ENCODE measurements at places on chromosomes 1 and 21.
A peak's percentile ranks its signal among the peaks of the same experiment; 100 is the strongest.

DNA sequence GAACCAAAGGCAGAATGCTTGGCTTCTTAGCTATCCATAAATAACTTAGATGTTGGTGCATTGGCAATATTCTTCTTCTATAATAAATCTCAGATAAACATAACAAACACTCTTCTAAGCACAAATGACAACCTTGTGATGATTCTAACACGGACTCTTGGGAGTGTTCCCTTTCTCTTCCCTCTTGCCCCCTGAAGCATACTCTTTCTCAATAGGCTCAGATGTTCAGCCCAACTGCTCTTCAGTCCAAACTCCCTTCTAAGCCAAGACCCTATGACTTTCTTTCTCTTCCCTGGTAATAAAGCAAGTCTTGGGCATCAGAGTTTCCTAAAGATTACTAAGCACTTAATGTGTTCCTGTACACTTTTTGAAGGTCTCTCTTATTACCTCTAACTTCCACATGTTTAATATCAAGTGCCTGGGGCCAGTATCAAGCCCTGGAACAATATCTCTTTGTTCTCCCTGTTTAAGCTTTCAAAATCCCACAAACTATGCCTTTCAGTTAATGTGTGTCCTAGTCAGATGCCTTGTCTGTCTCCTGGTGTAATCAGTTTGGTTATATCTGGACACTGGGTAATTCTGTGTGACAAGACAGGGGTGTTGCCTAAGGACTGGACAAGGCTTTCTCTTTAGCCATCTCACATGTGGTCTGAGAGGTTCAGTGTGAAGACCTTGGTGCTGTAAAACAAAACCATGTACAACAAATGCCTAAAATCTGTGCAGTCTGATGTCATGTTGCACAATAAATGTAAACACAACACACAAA is 92.9 kb upstream of the IVNS1ABP start:
- no peak for DNase-seq

DNA sequence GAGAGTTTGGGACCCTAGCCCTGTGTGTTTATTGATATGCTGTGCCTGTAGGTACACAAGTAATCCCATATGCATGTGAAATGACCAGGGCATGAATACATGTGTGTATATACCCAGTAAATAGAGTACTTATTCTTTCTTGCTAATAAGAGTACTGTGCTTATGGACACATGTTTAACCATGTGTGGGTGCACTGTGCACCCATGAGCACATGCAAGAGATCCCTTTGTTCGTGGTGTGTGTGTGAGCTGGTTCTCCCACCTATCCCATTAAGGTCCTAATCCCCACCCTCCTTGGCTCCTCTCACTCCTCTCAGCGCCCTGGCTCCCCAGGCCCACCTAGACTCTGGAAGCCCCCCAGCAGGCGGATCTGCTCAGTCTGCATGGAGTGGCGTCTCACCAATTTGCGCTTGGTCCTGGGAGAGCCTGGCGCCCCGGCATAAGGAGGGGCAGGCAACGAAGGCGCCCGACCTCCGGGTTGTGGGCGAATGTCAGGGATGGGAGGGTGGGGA is 2.2 kb upstream of the LIX1L start:
- no peak for DNase-seq

GRCh38 chr1:78005448-78005722 is 646 bp downstream of the DNAJB4 start:
- no peak for DNase-seq

GRCh38 chr1:204477036-204477740 is 17.4 kb downstream of the PIK3C2B start:
- DNase-seq: no peak

- DNase-seq: no peak
Measured at GRCh38 chr1:12600880-12601633, 17.0 kb downstream of the DHRS3 start.

- DNase-seq: no peak
Measured at GRCh38 chr1:78745111-78745510, 95.5 kb downstream of the IFI44 start.

- DNase-seq: peak; percentile 81
Measured at GRCh38 chr1:2555634-2556276, 416 bp upstream of the TNFRSF14 start.

GRCh38 chr1:78497201-78497600 is 6.4 kb downstream of the PTGFR start:
- no peak for DNase-seq

DNA sequence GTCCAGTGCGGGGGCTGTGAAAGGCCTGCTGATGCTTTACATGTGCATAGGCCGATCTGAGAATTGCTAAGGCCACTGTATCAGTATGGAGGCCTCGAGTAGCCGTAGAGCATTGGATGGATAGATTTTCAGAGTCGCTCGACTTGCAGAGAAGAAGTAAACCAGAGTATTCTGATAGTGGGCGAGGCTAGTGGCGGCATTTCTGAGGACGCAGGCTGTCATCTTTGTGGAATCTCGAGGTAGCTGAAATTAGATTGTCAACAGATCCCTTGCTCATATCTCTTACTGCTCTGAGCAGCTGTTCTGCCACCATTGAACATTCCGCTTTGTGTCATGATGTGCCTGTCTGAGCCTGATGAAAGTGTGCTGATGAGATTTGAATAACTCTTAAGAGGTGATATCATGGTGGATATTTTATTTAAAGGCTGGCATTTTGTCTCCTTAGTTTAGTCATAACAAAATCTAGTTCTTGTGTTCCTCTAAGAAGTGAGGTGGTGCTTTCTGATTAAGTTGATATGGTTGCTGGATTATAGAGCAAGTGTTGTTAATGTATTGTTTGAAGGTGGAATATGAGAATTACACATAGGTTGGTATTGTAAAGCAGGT is 1.5 kb downstream of the KIF1B start:
- no peak for DNase-seq

DNA sequence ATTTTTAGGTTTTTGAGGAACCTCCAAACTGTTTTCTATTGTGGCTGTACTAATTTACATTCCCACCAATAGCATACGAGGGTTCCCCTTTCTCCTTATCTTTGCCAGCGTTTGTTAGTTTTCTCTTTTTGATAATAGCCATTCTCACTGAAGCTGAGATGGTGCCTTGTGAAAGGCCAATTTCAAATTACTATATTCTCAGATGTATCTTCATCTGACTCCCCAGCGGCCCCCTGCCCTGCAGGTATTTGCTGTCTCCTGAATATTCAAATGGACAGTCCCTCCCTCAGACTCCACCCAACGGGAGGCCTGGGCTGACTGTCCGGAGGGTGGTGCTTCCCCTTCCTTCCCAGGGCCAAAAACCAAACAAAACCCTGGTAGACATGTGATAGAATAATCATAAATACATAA is 33.5 kb upstream of the TARBP1 start:
- no peak for DNase-seq

- DNase-seq: no peak
Measured at GRCh38 chr1:45974541-45975269, 157.7 kb downstream of the PIK3R3 start.

DNA sequence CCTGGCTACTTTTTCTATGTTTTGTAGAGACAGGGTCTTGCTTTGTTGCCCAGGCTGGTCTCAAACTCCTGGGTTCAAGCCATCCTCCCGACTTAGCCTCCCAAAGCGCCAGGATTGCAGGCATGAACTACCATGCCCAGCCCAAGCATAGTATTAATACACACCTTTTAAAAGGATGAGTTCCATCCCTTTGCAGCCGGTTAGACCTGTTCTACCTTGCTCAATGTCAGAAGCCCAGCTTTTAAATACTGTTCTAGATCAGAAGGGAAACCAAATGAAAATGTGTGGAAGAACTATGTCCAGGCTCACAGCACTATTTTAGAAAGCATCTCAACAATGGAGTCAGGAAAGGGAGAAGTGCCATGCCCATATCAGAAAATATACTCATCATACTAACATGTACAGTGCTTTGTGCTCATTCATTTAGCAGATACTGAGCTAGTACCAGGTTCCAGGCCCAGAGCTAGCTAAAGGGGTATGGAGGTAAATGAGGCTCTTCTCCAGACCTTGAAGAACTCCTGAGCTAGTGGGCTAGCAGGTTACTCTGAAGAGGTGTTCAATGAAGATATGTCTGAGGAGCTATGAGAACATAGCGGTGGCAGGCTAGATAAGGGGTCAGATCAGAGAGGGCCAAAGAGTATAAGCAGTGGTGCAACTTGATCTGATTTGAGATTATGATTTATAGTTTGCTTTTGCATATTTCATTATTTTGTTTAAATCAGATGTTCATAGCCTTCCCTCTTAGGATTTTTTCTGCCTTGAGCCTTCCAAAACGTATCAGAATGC is 78.2 kb downstream of the RNF220 start:
- DNase-seq: no peak

GRCh38 chr21:38349111-38349746 is 92.4 kb downstream of the KCNJ15 start:
- no peak for DNase-seq

DNA sequence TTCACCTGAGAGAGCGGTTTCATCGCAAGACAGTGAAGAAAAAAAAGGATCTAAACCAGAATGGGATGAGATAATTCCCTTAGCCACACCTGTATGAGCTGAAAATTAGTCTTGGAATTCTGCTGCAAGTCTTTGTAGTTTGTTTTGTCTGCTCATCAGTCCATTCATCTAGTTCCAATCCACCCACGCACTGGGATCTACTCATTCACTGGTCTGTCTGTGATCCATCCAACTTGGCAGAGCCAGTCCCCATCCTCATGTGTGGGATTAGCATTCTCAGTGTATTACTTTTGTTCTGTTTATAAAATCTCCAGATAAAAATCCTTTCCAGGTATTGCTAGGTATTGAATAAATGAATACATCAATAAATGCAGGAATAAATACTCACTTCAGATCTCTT is 266.5 kb upstream of the USP24 start:
- no peak for DNase-seq

- DNase-seq: no peak
Measured at GRCh38 chr1:38246955-38247952, 200.7 kb upstream of the POU3F1 start.

DNA sequence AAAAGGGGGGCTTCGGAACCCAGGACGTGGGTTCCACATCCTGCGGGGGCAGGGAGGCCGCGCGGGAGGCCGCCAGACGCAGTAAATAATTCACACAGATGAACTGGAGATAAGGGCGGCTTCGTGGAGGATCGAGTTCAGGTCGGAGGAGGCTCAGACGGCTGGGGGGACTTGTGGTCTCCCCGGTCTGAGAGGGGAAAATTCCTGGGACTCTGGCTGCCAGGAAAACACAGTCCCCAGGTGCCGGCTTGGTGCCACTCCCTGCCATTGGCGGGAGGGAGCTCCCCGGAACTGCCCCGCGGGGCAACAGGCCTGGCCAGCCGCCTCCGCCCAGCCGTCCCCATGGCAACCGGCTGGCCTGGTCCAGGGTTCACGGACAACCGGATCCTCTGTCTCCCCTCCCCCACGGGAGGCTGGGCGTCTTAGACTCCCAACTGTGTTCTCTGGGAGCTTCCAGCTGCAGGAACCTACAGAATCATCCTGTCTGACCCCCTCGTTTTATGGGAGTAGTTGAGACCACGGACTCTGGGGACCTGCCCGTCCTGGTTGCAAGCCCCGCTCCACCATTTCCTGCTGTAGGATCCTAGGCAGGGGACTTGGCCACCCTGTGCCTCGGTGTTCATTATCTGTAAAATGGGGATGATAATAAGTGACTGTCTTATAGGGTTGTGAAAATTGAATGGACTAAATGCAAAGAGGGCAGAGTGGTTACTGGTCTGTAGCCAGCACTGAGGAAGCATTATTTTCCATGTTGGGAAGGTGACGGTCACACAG is 9.6 kb downstream of the CAMK2N1 start:
- no peak for DNase-seq

- no peak for DNase-seq
Measured at GRCh38 chr1:87951852-87952251, 623.2 kb downstream of the LMO4 start.

- no peak for DNase-seq
Measured at GRCh38 chr1:3270403-3271245, 183.8 kb upstream of the ARHGEF16 start.

DNA sequence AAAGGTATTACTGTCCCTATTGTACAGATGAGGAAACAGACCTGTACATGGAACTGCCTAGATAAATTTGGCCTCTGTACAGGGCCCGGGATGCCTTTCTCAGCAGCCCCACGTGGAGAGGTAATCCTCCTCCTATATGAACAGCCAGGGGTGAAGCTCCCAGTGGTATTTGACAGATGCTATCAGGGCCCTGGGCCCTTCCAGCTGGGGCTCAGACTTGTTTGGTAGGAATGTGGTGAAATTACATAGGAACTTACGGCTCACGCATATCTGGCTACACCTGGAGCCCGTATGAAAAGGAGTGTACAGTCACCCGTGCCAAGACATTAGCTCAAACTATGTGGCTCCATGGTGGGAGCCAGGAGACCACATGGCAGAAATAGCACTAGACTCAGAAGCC is 24.8 kb upstream of the TCEA3 start:
- no peak for DNase-seq

GRCh38 chr1:180228648-180229482 is 1.2 kb upstream of the LHX4 start:
- no peak for DNase-seq

- no peak for DNase-seq
Measured at GRCh38 chr1:177448652-177449357, 278.0 kb downstream of the BRINP2 start.

- no peak for DNase-seq
Measured at GRCh38 chr21:44516342-44516741, 23.7 kb downstream of the KRTAP10-1 start.

- DNase-seq: peak; percentile 83
Measured at GRCh38 chr1:25338188-25338981, at the start of gene TMEM50A. TSS of gene TMEM50A (plus strand) at chr1:25338334. CDS start at chr1:25340487, 2,153 bp downstream.

Measured in stimulated activated CD8-positive, alpha-beta memory T cell treated with anti-CD3 and anti-CD28 coated beads, Interleukin-15, amount 100 ng/mL, for 48 hours (primary cell).